Endothelial cell of coronary artery (primary cell): ENCODE measurements at places on chromosomes 4 and X. TPM values are rescaled to one million over a fixed set of nuclear protein-coding genes. Genes with fewer than 3 reads are reported as not detected.

LNX1 gene
- total RNA-seq, result 1.0 and 1.8 TPM in 2 replicates

APLN gene
- 92.7 and 138 TPM in 2 replicates for total RNA-seq

CFAP47 gene
- not detected in 2 replicates for total RNA-seq

TMEM184C gene
- total RNA-seq, result 29.9 and 38.6 TPM in 2 replicates

CLCN5 gene
- total RNA-seq, result 5.5 TPM in 2 replicates

SMIM10 gene
- total RNA-seq, result 0.63 and 0.85 TPM in 2 replicates

C4orf54 gene
- total RNA-seq, result not detected in 2 replicates
